Fibroblast of skin of back (primary cell): ENCODE measurements at places on chromosomes 12 and 14.

DNA sequence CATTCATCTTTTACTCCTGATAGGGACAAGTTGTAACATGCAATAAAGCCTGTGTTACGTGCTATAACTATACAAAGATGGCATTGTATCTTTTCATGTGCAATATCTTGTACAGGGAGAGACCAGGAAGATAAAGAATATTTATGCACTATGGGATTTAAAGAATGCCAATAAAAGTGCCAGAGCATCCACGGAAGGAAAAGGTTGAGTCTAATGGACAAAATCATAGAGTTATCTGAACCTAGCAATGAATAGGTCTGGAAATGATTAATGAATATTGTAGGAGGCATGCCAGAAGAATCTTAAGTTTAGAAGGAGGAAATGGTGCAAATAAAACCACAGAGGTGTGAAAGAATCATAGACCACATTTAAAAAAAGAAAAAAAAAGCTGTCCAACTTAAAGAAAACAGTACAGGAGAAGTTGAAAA is 263.9 kb downstream of the KCNC2 start:
- DNase-seq: no peak

- peak; percentile 3 for DNase-seq
Measured at GRCh38 chr14:69398818-69399210, 322 bp downstream of the SLC39A9 start.

DNA sequence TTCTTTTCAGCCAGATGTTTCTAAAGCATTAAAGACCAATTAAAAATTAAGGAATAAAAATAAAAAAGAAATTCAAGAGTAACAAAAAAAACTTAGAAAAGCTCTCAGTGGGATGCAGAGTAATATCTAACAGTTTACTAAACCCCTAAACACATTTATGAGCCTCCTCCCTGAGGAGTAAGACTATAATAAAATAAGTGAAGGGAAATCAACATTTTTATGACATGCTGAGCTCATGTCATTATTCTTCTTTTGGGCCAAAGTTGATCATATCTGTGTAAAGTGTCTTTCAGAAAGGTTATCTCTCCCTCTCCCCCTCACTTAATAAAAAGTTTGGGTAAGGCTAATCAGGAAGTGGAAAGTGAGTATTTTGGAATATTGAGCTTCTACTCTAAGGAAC is 122.1 kb downstream of the MYRFL start:
- no peak for DNase-seq

GRCh38 chr14:51059032-51059431 is 35.9 kb downstream of the TRIM9 start:
- DNase-seq: no peak

- DNase-seq: peak; percentile 40
Measured at GRCh38 chr12:130872179-130873096, 572 bp downstream of the RAN start.

GRCh38 chr12:83690465-83690864 is 1003.8 kb downstream of the TMTC2 start:
- DNase-seq: no peak

DNA sequence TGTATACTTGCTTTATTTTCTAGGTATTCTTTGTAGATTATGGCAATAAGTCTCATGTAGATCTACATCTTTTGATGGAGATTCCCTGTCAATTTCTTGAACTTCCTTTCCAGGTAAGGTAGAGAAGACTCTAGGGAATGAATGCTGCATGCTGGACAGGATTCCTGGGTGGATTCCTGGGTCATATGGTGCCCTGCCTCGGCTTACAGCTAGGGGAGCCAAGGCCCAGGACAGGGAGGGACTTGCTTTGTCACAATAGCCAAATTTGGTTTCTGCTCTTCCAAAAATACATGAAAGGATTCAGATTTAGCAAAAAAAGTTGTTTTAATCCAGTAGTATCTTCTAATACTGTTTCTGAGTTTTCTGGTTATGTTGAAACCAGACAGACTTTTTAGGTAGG is 59.5 kb upstream of the ASPG start:
- no peak for DNase-seq

DNA sequence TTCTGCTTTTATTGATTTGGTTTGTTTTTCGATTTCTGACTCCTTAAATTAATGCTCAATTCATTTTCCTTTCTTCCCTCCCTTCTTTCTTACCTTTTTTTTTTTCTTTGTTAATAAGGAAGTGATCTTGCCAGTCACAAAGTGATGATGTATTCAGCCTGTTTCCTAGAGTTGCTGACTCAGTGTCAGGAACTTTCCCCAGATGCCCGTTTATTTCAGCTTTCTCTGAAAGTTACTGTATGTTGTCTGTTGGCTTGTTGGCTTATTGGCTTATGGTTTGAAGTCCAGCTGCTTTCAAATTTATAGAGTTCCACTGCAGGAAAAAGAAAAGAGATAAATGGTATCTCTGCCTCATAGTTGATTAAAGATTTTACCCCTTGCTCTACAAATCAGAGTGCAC is 12.4 kb upstream of the SLC6A15 start:
- peak; percentile 4 for DNase-seq

DNA sequence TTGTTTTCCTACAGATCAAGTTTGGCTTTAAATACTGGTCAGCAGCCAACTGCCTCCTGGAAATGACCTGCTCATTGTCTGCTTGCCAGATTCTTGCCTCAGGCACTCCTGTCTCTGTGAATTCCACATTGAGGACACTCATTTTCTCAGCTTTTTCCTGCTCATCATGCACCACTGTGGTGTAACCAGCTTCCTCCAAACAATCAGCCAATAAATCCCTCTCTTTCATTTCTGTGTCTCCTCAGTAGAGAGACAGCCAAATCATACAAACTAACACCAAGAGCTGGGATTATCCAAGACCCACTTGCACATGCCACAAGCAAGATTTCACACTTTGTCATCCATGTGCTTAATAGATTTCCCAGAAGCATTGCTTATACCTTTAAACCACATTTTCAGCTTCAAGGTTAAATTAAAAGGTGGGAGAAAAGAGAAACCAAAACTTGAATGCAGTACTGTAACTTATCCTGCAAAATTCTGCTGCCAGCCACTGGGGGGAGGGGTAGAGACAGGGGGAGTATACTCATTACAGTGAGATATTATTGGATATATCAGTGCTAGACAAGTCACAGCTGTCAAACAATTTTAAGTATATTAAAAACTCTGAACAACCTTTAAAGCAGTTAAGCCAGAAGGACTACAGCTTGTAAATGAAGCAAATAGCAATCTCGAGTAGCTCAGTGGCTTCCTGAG is 105.0 kb downstream of the PPP2R5E start:
- DNase-seq: peak; percentile 90
